ENCODE measurements at places on chromosomes 3 and 15.

GRCh38 chr3:11953350-11953749 lies 50.8 kb upstream of the SYN2 start:
- no peak for DNase-seq

DNA sequence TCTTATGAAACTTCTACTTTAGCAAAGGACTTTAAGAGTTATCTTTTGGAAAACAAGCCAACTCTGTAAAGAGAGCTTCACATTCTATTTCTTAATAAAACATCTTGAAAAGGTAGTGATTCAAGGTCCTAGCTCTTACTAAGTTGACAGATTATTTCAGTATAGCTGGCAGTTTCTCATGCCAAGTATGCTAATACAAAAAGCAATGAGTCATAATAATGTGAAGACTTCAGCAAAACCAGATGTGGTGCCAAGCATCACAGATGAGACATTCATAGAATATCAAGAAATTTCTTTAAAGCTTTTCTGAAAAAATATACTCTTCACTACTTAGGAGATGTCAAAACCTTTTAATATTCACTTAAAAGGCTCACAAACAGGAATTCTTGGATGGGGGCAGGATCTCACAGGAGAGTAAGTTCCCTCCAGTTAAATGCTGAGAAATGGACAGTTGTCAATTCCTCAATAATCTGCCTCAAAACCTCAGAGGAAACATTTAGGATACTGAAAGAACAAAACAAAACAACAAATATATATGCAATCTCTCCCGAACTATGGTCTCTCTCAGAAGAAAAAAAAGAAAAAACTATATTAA lies 45.6 kb downstream of the DCBLD2 start:
- peak; percentile 93 for DNase-seq

- DNase-seq, result no peak
Measured at GRCh38 chr15:35627696-35628095, 81.7 kb upstream of the DPH6 start.

DNA sequence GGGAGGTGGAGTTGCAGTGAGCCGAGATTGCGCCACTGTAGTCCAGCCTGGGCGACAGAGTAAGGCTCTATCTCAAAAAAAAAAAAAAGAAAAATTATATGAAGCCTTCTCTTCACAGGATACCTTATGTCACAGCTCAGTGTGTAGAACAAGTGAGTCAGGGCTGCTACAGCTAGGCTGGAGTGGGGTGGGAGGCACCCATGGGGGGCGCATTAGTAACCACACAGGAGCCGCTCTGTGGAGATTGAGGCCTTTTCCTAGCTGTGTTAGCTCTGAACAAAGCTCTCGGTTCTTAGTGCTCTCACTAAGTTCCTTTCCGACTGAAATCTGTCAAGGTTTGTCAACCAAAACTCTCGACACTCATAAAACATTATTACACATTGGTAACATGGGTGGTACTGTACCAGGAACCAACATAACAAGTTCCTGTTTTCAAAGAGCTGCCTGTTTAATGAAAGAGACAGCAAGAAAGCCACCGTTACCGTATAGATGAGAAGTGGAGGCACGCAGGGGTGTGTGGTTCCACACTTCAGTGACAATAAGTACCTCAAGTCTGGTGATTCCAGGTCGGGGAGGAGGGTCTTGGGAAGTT lies 4.5 kb downstream of the LRRC31 start:
- no peak for DNase-seq

DNA sequence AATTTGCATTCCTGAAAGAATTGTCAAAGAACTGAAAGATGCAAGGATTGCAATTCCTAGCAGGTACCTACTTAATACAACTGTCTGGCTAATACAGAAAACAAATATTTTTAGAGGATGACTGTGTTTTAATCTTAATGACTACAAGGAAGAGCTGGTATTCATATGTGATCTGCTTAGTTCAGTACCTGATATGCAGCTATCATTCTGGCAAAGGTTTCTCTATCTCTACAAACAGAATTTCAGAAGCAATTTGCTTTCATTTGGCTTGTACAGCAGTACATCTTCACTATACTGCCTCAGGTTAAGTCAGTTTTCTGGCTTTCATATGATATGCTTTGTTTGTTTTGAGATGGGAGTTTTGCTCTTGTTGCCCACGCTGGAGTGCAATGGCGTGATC lies 51.3 kb downstream of the TBL1XR1 start:
- no peak for DNase-seq

- no peak for DNase-seq
Measured at GRCh38 chr3:171749124-171749523, 61.2 kb downstream of the PLD1 start.
